ENCODE measurements at places on chromosomes 13 and 19.
A peak's percentile ranks its signal among the peaks of the same experiment; 100 is the strongest.

GRCh38 chr19:19385896-19386869, 19.3 kb upstream of the GATAD2A start:
- DNase-seq, result peak; percentile 37

- no peak for DNase-seq
Measured at GRCh38 chr13:39095500-39095899, 57.2 kb downstream of the NHLRC3 start.

GRCh38 chr13:61383111-61383510, 32.5 kb downstream of the PCDH20 start:
- DNase-seq, result no peak

DNA sequence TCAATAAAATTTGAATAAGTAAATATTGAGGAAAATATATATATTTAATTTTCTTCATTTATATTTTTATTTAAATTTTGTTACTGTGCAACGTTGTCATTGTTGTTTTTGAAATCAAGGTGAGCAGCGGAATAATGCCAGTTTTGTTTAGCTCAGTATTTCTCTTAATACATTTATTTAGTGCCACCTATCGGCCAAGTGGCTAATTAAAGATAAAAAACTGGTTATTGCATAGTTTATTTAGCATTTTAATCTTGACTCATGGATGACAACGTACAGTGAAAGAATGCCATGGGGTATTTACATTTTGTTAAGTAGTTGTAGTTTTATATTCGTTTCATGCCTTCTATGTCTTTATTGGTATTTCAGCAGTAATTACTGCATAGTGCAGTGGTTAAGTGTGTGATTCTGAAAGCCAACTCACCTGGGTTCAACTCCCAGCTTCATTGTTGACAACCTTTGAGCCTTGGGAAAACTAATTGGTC, 265.9 kb downstream of the MYO16 start:
- no peak for DNase-seq

- no peak for DNase-seq
Measured at GRCh38 chr13:84491952-84492351, 609.7 kb upstream of the SLITRK1 start.

DNA sequence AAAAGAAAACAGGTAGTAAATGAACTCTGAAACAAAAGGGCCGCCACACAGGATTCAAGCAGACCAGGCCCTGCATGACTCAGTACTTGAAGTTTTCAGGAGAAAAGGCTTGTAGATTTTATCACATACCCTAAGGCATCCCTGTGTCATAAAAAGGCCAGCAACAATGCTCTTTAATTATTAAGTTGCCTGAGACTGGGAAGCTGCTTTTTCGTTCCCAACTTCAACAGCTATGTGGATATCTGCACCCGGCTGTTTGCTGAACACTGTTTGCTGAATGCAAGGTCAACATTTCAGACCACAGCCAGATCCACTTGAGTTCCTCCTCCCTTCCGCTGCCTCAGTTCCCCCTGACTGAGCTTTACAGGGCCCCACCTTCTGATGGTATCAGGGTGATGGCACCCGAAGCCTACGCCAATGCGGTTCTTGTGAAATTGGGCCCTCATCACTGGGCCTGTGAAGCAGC, 6.1 kb upstream of the ECH1 start:
- no peak for DNase-seq

- DNase-seq, result no peak
Measured at GRCh38 chr19:33252418-33252962, 26.8 kb upstream of the SLC7A10 start.

DNA sequence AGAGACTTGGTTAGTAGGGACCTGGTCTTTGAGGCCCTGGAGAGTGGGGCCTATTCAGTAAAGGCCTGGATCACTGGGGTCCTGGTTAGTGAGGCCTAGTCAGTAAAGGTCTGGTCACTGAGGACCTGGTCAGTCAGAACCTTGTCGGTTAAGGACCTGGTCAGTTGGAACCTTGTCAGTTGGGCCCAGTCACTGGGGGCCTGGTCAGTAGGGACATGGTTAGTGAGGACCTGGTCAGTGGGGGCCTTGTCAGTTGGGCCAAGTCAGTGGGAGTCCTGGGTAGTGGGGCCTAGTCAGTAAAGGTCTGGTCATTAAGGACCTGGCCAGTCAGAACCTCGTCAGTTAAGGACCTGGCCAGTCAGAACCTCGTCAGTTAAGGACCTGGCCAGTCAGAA, 43.2 kb upstream of the TPM4 start:
- DNase-seq, result no peak

GRCh38 chr19:4997297-4997696, 28.4 kb downstream of the KDM4B start:
- DNase-seq, result no peak

DNA sequence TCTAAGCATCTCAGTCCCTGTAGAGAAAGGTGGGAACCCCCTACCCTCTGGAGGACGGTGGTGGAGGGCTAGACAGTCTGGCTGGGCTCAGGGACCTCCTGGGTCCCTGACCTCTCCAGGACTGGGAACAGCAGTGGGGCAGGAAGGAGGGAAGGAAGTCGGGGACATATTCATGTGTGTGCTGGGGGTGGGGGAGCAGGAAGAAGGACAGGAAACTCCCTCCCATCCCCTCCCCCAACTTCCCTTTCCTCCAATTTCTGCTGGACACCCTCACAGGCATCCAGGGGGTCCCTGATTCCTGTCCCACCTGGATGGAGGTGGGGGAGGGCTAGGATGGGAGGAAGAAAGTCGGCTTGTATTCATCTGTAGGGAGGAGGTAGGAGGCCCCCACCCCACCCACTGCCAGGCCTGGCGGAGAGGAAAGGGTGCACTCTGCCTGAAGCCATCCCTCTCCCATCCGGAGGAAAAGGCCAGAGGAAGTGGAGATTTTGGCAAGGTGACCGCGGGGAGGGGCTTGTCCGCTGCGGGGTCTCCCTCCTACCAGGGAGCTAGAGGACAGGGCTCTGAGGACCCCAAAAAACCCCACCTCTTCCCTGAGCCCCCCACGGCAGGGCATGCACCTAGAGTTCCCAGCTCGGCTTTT, 2.3 kb downstream of the NOVA2 start:
- DNase-seq, result no peak

- DNase-seq, result no peak
Measured at GRCh38 chr19:15871570-15871969, 26.3 kb downstream of the CYP4F2 start.

DNA sequence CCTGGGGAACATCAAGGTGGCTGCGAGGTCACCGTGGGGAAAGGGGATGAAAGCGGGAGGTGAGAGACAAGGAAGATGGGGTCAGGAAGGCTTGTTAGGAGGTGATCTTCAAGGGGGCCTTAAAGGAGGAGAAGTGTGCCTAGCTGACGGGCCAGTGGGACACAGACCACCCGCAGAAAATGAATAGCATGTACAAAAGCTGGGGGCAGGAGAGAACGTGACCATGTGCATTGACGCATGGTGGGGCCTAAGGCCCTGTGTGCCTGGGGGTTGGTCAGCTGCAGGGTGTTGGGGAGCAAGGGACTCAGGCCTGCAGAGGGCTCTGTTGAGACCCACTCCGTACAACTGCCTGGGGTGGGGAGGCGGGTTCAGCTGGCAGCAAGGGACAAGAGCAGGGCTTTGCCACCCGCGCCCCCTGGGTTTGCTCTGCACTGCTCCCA, 5.9 kb downstream of the RAB8A start:
- DNase-seq, result no peak

- no peak for DNase-seq
Measured at GRCh38 chr19:18156841-18157464, 4.0 kb downstream of the PIK3R2 start.

DNA sequence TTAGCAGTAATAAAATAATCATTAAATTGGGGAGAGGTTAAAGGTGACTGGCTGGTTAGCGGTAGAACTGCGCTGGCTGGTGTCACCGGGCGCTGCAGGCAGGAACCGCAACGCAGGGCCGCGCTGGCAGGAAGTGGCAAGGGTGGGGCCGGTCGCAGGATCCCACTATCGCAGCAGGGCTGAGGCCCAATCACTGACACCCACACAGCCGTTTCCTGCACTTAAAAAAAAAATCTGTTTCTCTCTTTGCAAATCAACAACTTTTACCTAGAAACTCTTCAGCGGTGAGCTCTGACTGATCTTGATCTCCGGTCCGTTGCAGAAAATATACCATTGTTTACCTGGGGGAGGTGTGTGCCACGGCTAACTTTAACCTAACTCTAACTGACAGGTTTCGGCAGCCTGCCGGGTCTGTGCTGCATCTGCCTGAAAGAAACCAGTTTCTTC, 46.9 kb downstream of the KLF2 start:
- DNase-seq, result peak; percentile 53

DNA sequence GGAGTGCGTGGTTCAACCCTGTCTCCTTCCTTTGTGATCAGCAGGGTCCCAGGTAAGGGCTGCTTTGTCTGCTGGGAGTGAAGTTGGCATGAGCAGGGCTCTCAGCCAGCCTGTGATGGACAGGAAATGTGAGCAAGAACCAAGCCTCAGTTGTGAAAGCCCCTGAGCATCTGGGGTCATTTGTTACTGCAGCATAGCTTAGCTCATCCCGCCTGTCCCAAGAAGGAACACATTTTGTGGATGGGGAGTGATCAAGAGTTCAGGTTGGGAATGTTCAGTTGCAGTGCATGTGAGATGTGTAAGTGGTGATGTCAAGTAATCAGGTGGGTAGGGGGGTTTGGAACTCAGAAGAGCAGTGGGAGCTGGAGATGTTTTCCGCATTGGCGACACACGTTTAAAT, 152.4 kb downstream of the DPF1 start:
- DNase-seq, result no peak

GRCh38 chr19:50531171-50531612, 17.5 kb upstream of the ASPDH start:
- DNase-seq, result no peak

DNA sequence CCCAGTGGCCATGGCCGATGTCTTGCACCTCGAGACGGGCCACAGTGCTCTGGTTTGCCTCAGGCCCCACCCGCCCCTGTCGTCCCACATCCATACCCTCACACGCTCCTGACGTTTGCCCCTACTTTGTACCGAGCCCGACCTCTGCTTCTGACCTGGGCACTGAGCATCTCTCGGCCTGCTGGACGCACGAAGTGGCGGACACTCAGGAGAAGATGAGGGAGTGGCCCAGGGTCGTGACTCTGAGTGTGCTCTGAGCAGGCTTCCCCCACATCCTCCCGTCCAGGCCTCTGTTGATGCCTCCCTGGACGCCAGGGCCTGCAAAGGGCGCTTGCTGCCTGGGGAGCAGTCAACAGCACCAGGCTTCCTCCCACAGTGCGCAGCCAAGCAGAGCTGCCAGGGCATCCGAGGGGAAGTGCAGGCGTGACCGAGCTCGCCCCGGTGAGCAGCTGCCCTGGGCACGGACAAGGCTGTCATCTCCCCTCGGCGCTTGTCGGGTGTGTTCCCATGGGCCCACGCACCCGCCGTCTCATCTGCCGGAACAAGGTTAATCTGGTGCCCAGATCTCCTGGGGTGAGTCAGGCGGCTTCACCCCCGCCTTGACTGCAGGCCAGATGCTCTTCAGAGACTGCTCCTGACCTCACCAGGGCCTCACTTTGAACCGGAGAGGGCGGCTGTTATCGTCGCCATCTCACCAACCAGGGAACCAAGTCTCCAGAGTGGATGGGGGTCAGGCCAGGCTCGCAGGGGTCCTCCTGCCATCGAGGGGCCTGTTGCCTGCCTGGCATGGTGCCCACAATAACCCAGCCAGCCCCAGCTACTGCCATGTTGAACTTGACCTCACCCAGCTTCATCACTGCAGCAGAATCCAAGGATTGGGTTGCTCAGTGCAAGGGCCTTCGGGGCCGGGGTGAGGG, 27.2 kb downstream of the COMP start:
- DNase-seq, result no peak

GRCh38 chr19:58409010-58409790, 751 bp downstream of the ZNF584 start:
- DNase-seq, result no peak

- DNase-seq, result no peak
Measured at GRCh38 chr19:21604351-21604926, 99.0 kb downstream of the ZNF429 start.

DNA sequence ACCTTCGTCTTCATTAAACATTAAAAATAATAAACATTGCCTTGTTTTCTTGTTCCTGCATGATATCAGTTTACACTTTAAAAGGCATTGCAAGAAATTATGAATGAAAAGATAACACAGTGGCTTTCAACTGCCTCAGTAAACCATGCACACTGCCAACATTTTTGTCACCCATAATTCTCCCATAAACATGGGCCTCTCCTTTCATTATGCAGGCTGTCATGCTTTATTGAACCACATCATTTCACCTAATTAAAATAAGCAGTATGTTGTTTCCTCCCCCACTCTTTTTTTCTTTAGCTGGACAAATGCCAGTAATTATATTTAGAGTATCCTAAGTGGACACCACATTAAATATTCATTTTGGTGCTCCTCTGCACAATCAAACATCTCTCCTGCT, 1566.5 kb upstream of the SLC10A2 start:
- DNase-seq, result no peak

GRCh38 chr19:29812881-29813275, 1.1 kb downstream of the CCNE1 start:
- DNase-seq, result no peak

DNA sequence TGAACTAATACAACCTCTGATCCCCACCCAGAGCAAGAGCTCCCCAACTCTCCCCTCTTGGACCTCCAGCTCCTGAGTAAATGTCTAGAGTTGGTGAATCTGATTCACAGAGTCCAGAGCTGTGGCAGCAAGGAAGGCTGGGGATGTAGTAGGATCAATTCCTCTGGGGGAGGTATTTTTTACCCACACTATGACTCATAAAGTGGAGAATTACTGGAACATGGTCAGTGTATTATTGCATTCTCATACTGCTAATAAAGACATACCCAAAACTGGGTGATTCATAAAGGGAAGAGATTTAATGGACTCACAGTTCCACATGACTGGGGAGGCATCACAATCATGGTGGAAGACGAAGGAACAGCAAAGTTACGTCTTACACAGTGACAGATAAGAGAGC, 496.7 kb downstream of the EFNB2 start:
- DNase-seq, result no peak

DNA sequence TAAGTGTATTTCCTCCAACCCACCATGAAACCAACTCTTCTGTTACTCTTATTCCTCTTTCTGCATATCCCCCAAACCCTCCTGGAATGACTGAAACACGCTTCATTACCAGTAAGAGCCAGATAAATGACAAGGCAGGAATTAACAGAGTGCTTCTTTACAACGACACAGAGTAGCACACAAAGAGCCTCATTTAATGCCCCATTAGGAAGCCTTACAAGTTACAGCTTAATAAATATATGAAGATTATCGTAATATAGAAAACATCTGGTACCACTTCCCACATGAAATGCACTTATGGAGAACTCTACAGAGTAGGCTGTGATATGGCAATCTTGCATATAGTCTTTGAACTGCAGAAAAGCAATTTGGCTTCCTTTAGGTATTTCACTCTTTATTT, 116.8 kb downstream of the ENOX1 start:
- DNase-seq, result no peak

Measured in stimulated activated CD4-positive, alpha-beta T cell treated with anti-CD3 and anti-CD28 coated beads, TNF-alpha, amount 100 ng/mL, for 48 hours (primary cell).